Caudate nucleus (tissue), 63 donors: ENCODE measurements at places on chromosomes 5 and 9.

GRCh38 chr9:91059713-91060112, 258.1 kb downstream of the SYK start:
- no peak for DNase-seq

DNA sequence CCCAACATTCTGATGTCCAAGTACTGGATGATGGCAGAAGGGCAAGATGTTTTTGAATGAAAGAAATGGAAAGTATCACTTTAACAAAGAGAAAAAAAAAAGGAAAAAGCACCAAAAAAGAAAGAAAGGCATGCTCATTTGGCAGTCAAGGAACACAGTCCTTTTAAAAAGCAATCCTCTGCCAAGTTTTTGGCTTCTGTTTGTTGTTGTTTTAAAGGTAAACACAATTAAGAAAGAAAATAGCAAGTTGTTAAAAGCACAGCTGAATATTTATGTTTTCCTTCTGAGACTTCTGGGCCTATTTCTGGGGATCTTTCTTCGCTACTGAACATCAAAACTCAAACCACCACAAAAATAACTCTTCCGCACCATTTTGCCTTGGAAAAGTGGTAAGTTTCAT, 162.1 kb downstream of the TRPM3 start:
- no peak for DNase-seq

DNA sequence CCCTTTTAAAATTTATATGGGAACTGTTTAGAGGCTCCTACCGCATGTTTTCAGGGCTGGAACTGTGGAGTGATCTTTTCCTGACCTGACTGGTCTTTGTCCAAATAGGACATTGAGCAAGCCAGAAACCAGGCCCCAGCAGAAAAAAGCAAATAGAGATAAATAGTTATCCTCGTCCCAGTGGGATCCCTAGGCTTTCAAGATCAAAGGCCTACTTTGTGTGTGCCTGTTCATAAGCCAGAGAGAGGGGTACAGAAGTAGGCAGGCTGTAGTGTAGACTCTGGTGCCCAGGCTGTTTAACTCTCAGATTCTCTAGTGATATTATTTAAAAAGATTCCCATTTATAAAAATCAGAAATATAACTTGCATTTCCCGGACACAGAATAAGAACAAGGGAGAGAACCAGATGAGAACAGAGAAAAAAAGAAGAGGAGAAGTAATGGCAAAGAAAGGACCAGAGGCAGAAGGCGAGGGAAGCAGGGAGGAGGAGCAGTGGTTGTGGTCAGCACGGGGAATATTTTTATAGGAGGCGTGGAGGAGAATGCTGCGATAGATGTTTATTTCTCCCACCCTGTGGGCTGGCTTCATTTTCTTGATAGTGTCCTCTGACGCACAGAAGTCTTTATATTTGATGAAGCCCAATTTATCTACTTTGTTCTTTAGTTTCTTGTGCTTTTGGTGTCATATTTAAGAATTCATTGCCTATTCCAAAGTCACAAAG, 101.2 kb downstream of the AOPEP start:
- no peak for DNase-seq

- DNase-seq, result no peak
These were observed 663.7 kb upstream of the MEF2C start for GRCh38 chr5:89546657-89547056.
